Mesothelial cell of epicardium (in vitro differentiated cells): ENCODE measurements at places on chromosomes 4 and X.

GRCh38 chr4:89988268-89988667, 93.6 kb downstream of the MMRN1 start:
- H3K27me3 ChIP-seq: no peaks in the 10 kb centered on the region
- no peaks in the 10 kb centered on the region for H3K36me3 ChIP-seq

GRCh38 chr4:3486541-3487540, 23.7 kb downstream of the DOK7 start:
- H3K36me3 ChIP-seq: no peaks in the 10 kb centered on the region
- DNase-seq: no peak
- H3K27ac ChIP-seq: no peak overlapping the region
- peaks cover 39% of the 10 kb centered on the region for H3K27me3 ChIP-seq

DNA sequence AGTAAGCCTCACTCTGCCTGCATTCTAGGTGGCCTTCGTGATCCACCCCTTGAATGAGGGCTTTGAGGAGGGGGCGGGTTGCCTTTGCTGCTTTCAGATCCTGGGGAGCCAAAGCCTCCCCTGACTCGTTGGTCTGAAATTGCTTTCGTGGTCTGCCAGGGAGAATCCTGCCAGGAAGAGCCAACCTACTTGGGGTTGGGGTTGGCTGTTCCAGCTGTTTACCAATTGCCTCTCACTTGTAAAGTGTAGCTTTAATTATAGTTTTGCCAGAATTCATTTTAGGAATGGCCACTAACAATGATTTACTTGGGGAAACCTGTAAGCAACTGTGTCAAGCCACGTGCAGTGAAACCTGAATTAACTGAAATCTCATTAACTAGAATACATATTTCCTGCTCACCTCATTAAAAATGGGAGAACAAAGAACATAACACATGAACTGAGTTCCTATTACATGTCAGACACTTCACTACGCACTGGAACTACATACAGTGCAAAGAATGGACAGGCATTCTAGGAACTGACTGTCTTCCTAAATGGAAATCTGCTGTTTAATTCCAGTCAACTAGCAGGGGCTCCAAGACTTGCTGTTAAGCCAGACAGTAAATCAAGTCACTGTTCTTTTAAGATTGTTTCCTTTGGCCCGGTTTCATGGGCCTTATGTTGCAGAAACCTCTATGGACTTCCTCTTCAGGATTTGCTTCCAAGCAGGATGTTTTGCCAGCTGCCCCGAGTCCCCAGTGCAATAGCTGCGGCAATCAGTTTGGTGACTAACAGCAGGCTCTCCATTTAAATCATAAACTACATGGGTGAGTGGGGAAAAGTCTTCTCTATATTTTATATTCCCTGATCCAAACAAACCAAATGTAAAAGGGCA, 16.4 kb upstream of the NKRF start:
- peaks cover 10% of the 10 kb centered on the region for H3K36me3 ChIP-seq
- no peaks in the 10 kb centered on the region for H3K27me3 ChIP-seq
- no peak for DNase-seq
- H3K4me1 ChIP-seq: peaks cover 6% of the 10 kb centered on the region

DNA sequence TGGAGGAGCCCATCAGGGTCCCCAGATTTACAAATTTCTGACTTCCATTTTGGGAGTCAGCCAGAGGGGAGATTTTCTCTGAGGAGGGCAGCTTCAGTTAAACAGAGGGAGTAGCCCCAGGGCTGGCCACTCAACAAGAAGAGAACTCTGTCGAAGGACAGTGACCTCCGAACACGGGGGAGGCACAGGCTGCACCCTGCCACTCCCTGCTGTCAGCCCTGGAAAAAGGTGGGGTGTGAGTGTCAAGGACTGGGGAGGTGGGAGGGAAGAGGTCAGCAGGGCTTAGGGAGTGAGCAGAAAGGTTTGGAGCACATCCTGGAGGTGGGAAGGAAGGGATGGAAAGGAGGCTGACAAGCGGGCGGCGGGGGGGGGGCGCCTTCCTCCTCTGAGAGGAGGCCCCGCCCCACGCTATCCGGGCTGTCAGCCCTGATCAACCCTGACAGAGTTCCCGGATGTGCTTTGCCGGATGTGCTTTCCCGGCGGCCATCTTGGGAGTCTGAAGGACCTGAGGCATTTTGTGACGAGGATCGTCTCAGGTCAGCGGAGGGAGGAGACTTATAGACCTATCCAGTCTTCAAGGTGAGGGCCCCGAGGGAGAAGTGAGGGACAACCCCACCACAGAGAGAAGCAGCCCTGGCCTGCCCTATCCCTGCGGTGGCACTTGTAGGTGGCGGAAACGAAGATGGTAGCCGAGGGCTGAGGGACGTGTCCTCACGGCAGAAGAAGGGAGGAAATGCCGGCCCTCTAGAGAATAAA, at the start of gene MAGEC1:
TSS of gene MAGEC1 (plus strand) at position 495 of the 756 bp plus-strand sequence. CDS start 1,179 bp downstream, outside the sequence.
- no peak within 1 kb of the TSS for H3K27ac ChIP-seq
- no peak for DNase-seq
- no peak within 1 kb of the TSS for H3K4me3 ChIP-seq
- H3K27me3 ChIP-seq: no peaks in the 10 kb centered on the region

DNA sequence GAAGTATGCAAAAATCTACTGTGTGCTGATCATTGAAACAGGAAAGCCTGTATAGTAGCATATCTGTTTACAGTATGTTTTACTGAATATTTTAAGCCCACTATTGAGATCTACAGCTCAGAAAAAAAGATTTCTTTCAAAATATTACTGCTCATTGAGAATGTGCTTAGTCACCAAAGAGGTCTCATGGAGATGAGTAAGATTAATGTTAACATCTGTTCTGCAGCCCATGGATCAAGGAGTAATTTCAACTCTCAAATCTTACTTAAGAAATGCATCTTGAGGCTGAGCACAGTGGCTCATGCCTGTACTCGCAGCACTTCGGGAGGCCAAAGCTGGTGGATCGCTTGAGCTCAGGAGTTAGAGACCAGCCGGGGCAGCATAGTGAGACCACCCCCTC, 3.3 kb downstream of the RNF4 start:
- no peak overlapping the region for H3K27ac ChIP-seq
- H3K4me3 ChIP-seq: no peak overlapping the region
- no peaks in the 10 kb centered on the region for H3K27me3 ChIP-seq
- H3K4me1 ChIP-seq: peaks cover 31% of the 10 kb centered on the region
- peaks cover 28% of the 10 kb centered on the region for H3K36me3 ChIP-seq

GRCh38 chr4:173680278-173680677, 150.2 kb upstream of the HAND2 start:
- H3K4me3 ChIP-seq: no peak overlapping the region
- no peaks in the 10 kb centered on the region for H3K36me3 ChIP-seq
- DNase-seq: no peak
- peaks cover 10% of the 10 kb centered on the region for H3K27me3 ChIP-seq

DNA sequence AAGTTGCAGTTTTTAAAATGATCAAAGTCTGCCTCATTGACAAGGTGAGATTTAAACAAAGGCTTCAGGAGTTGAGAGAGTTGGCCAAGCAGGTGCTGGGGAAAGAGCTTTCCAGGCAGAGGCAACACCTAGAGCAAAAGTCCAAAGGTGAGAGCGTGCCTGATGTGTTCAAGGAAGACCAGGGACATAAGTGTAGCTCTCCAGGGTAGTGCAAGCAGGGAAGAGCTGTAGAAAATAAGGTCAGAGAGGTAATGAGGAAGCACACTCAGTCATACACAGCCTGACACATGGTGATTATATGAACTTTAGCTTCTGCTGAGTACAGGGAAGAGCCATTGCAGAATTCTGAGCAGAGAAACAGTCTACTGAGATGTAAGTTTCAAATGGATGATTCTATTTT, 265.0 kb upstream of the NWD2 start:
- no peaks in the 10 kb centered on the region for H3K36me3 ChIP-seq
- H3K27ac ChIP-seq: no peak overlapping the region
- H3K27me3 ChIP-seq: peaks cover 3% of the 10 kb centered on the region
- no peak overlapping the region for H3K4me3 ChIP-seq

- H3K4me3 ChIP-seq: no peak overlapping the region
- DNase-seq: no peak
- H3K36me3 ChIP-seq: no peaks in the 10 kb centered on the region
- H3K27ac ChIP-seq: no peak overlapping the region
Observed at GRCh38 chrX:11393949-11394654, 100.9 kb downstream of the AMELX start.

- H3K27ac ChIP-seq: no peak overlapping the region
- no peaks in the 10 kb centered on the region for H3K36me3 ChIP-seq
- peaks cover 3% of the 10 kb centered on the region for H3K4me1 ChIP-seq
- no peaks in the 10 kb centered on the region for H3K27me3 ChIP-seq
- no peak for DNase-seq
Observed at GRCh38 chr4:127237581-127237980, 395.2 kb upstream of the INTU start.
